ENCODE measurements at places on chromosomes 4 and X.

DNA sequence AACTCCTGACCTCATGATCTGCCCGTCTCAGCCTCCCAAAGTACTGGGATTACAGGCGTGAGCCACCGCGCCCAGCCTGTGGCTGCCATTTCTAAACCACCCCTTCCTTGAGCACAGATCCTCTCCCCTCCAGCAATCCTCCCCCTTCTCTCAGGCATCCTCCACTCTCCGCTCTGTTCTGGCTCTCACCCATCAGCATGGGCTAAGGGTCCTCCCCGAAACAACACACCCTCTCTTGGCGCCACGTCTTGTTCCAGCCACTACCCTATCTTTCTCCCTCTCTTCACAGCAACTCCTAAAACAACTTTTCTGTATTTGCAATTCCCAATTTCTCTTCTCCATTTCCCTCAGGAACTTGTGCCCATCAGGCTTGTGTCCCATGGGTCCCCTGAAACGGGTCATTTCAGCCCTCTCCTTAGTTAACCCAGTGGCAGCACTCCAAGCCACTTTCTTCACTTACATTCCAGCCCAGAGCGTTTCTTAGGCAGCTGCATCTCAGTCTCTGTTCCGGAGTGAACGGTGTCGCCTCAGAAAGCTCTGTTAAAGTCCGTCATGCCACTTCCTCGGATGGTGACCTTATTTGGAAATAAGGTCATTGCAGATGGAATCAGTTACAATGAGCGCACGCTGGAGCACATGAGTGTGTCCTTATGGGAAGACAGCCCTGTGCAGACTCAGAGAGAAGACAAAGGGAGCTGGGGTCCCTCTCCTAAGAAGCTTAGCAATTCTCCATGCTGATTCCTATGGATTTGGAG lies 28.3 kb upstream of the CLDN24 start:
- DNase-seq = no peak

DNA sequence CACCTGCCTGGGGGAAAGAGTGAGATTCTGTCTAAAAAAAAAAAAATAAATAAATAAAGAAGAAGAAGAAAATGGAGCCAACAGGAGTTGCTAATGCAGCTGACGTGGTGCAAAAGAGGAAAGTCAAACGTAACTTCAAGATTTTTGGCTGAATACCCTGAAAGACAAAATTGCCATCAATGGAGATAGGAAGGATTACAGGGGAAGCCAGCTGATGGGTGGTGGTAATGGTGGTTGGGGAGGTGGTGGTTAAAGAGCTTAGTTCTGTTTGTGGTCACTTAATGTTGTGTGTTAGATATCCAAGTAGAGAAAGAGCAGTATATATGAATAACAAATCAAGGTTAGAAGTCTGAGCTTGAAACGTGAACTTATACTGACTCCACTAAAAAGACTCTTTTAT lies 225.4 kb downstream of the ARHGAP24 start:
- no peak for DNase-seq

DNA sequence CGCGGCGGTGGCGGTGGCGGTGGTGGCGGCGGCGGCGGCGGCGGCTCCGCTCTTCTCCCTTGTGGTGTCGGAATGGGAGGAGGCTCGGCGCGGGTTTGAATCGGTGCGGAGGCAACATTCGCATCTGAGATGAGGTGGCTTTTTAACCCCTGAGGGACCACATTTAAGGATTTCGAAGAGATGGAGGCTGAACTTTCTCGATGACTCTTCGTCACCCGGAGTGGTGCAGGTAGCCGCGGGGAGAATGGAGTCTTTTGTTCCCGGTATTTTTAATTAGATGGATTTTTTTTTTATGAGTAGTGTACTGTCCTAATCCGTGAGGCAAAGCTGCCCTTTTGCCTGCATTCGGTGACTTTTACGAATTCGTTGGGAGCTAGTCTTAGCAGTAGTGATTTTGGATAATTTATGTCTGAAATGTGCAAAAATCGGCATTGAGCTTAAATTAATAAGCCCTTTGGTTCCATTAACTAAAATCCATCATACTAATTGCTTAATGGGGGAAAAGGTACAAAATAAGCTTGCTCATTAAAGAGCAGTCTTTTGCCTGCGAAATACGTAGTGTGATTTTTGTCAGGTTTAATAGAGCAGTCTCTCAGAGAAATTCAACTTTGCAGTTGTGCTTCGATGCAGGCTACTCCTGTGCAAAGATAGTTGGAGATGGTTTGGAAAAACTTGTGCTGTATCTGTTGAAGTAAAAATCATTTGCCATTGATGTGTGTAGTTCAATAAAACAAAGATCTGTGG lies 206.2 kb downstream of the TENM3 start:
- DNase-seq = no peak

DNA sequence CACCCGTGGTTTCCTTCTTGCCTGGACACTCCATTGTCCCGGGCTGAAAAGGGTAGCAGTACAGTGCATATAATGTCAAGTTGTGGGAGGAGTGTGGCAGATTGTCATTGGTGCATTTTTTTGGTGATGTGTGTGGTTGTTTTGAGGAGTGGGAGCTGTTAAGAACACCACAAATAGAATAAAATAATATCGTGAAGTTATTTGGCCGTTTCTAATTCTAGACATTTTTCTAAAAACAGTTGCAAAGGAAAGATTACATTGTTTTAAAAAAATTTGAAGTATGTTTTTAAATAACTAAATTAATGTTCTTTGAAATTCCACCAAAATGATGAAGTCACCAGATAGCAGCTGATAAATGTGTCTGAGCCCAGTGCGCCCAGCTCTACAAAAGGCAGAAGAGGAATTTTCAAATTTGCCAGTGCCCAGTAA lies 1.3 kb downstream of the PKD2 start:
- no peak for DNase-seq

Data from stimulated activated CD4-positive, alpha-beta T cell treated with anti-CD3 and anti-CD28 coated beads, Interleukin-1b, Interleukin-23, amount 100 ng/mL, for 24 hours (primary cell).